ENCODE measurements at places on chromosomes 2 and 18. TPM values are rescaled to one million over a fixed set of nuclear protein-coding genes. Genes with fewer than 3 reads are reported as not detected.

GRCh38 chr18:55650363-55650870 lies 62.4 kb upstream of the TCF4 start:
- peak; percentile 76 for DNase-seq

DNA sequence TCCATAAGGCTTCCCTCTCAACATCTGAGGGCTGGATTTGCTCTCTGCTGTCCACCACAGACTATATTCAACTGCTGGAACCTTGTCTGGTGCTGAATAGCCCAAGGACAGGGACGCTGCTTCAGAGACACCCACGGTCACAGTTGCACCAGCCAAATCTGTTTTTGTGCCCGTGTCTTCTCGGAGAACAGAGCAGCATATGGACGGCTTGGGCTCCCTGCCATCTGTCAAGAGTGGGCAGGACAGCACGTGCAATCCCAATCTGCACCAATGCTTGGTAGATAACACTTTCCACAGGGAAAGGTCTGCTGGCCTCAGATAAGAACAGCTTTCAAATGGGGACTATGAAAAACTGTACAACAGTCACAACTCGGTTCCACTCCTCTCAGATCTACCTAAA lies 466.1 kb downstream of the TGIF1 start:
- DNase-seq: no peak

GRCh38 chr2:190713471-190713870 lies 64.6 kb downstream of the NAB1 start:
- DNase-seq: no peak

DNA sequence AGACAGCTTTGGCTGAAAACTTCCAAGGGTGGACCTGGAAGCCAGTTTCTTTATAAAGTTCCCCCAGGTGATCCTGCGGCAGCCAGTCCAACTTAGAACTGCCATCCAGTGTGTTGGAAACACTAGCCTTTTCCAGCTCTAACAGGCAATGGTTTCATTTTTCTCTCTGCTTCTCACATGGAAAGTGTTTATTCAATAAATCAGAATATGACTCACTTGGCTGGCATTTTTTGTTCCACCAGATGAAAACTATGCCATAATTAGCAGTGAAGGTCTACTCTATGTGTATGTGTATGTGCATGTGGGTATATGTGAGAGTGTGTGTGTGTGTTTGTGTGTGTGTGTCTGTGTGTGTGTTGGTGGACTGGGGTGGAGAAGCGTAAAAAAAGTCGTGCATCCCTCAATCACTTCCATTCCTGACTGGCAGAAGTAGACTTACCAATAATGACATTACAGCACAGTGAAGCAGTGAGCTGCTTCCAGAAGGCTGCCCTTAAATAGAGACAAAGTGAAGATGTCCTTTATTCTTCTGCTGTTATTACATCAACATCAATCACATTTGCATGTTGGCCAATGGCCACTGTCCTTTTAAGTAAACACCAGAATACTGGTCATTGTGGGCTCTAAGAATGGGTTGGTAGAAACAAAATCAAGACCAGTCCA lies 90.9 kb upstream of the SETBP1 start:
- DNase-seq: peak; percentile 88

Gene NPHP1
- total RNA-seq: 2.4 TPM

Gene EML6
- 0.53 TPM for total RNA-seq

Gene RGPD3
- 0.26 TPM for total RNA-seq

Gene NRP2
- 12.8 TPM for total RNA-seq

GRCh38 chr2:121184248-121184862 lies 100.6 kb downstream of the TFCP2L1 start:
- no peak for DNase-seq

DNA sequence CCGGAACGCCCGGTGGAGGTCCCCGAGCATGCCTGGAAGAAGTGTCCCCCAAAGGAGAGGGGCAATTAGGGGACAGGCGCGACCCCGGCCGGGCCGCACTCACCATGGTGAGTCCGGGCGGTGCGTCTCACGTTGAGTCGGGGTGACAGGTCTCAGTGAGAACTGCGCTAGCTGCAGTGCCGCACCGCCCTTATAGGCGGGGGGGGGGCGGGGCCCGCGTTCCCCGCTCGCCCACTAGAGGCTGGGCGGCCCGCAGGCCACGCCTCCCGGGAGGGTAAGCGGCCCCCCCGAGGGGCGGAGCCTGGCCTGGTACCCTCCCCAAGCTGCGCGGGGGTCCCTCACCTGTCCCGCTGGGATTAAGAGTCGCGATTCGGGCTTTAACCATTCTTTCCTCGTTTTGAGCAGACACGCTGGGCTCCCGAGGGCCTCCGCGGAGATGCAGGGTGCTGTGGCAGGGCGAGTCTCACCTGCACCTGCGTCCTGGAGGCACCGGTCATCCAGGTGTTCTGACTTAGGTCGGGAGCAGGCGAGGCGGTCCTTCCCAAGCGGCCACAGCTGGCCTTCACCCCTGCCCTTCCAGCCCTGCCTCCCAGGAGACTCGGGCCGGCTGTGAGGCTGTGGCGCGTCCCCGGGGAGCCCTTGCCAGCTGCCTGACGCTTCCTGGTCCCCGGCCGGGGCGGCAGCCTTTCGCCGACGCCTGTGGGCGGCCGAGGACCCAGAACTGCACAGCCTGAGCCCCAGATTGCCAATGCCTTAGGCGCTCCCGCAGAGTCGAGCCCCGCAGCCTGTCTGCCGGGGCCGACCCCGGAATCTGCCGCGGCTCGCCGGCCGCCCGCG lies at the start of gene TUBA4A:
Gene TUBA4A (minus strand): TSS at position 166 of the 837 bp plus-strand sequence. CDS start 60 bp downstream, at position 106.
- peak; percentile 61 for DNase-seq

Gene SKOR2
- not detected for total RNA-seq

GRCh38 chr2:20291106-20291564 lies 59.5 kb downstream of the PUM2 start:
- peak; percentile 84 for DNase-seq

- DNase-seq: no peak
Measured at GRCh38 chr2:240423788-240424191, 11.7 kb upstream of the GPC1 start.

GRCh38 chr2:109001201-109001600 lies 12.2 kb upstream of the EDAR start:
- peak; percentile 63 for DNase-seq

GRCh38 chr2:94982675-94983074 lies 42.8 kb upstream of the MAL start:
- peak; percentile 33 for DNase-seq

DNA sequence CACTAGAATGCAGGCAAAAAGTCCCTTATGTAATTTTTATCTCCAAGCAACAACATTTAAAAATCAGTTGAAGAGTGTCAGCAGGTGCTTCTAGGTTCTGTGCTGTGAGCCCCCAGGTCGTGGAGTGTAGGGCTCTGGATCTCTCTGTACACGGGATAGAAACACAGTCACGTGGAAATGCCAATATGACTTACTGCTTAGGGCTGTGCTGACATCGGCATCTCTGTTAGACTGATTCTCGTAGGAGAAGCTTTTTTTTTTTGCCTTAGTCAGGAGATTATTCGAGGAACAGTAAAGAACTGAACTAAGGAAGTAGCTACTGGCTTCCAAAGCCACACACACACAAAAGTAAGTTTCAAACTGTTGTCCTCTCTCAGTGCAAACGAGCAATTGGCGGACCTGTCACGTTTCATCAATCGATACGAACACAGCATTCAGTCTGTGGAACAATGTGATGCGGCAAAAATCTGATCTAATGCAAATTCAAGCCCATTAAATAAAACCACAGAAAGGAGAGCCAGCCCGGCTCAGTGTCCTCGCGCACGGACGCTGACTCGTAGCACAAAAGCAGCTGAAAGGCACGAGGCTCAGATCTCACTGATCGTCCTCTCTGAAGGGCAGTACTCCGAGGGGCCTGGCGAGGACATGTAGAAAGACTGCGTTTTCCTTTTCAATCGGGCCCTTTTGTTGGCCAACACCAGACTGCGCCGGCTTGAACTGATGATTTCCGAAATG lies 41.5 kb downstream of the PRELID3A start:
- no peak for DNase-seq

Gene OLA1
- total RNA-seq: 132 TPM

All from bronchial epithelial cell (primary cell).